ENCODE measurements at places on chromosomes 5 and 9. TPM values are rescaled to one million over a fixed set of nuclear protein-coding genes. Genes with fewer than 3 reads are reported as not detected.

Gene BARHL1
- not detected for total RNA-seq

Gene QRFP
- total RNA-seq = not detected

Gene OTP
- total RNA-seq = not detected

Gene PLAC8L1
- total RNA-seq = 0.31 TPM

Gene NCBP1
- total RNA-seq = 10.7 TPM

Gene CARD9
- 0.76 TPM for total RNA-seq

Gene POU5F2
- total RNA-seq = 0.55 TPM

Gene C9
- not detected for total RNA-seq

Gene RASGEF1C
- not detected for total RNA-seq

Gene ZNF366
- total RNA-seq = 0.35 TPM

Gene SAXO1
- total RNA-seq = 0.51 TPM

Gene LHX3
- not detected for total RNA-seq

Gene SV2C
- total RNA-seq = 0.13 TPM

Gene SLC6A3
- total RNA-seq = not detected

Gene C9orf152
- 8.9 TPM for total RNA-seq

Gene CCL28
- 22.7 TPM for total RNA-seq

Gene MEIKIN
- total RNA-seq = not detected

Gene GFI1B
- not detected for total RNA-seq

Gene MEGF10
- 0.14 TPM for total RNA-seq

Gene TMEM215
- total RNA-seq = not detected

Gene BNC2
- total RNA-seq = 4.1 TPM

Gene MCC
- 4.5 TPM for total RNA-seq

Gene NUTM2G
- total RNA-seq = not detected

Gene EDIL3
- total RNA-seq = 0.63 TPM

Gene FANCC
- 4.1 TPM for total RNA-seq

Gene PCDHGA8
- 1.1 TPM for total RNA-seq

Gene ZNF462
- 4.0 TPM for total RNA-seq

Gene FBXO38
- total RNA-seq = 16.8 TPM

Gene KIAA0825
- total RNA-seq = 2.1 TPM

Gene BTNL8
- total RNA-seq = not detected

Gene CYLC2
- not detected for total RNA-seq

Gene EGFLAM
- 0.97 TPM for total RNA-seq

Gene KLHL3
- 1.8 TPM for total RNA-seq

Gene C7
- 60.7 TPM for total RNA-seq

Gene FYB1
- total RNA-seq = 2.8 TPM

Gene IGIP
- 5.6 TPM for total RNA-seq

Gene TLE4
- 8.0 TPM for total RNA-seq

Gene IFNW1
- not detected for total RNA-seq

Gene GRXCR2
- total RNA-seq = not detected

Gene SLU7
- 15.8 TPM for total RNA-seq

Gene SLC34A3
- total RNA-seq = not detected

Gene IL7R
- 0.56 TPM for total RNA-seq

Gene ZSWIM6
- 5.8 TPM for total RNA-seq

Gene LTC4S
- total RNA-seq = 2.9 TPM

Gene ITK
- 0.81 TPM for total RNA-seq

Gene LIFR
- total RNA-seq = 22.3 TPM

Gene DDX4
- 0.12 TPM for total RNA-seq

Gene DBH
- not detected for total RNA-seq
